Adipocyte (in vitro differentiated cells): ENCODE measurements at places on chromosomes 12 and 14.

DNA sequence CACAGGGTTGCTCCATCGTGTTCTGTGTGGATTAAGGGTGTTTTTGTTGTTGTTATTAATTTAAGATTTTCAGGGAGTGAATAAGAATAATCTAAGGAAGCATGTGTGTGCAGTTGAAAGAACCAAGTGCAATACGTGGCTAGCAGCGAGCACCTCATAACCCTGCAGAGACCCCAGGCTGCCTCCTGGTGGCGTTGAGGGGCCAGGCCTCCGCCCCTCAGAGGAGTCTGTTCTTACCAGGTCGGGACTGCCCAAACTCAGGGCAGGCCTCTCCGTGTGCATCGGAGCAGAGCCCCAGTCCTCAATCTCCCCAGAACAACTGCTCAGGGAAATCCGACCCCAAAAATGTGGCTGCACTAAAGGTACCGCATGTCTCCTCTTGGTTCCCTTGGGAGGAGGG, 36.8 kb downstream of the IL31 start:
- no peak for DNase-seq

- DNase-seq = peak; percentile 39
These were observed 30.3 kb upstream of the KLRF1 start for GRCh38 chr12:9796971-9797370.

DNA sequence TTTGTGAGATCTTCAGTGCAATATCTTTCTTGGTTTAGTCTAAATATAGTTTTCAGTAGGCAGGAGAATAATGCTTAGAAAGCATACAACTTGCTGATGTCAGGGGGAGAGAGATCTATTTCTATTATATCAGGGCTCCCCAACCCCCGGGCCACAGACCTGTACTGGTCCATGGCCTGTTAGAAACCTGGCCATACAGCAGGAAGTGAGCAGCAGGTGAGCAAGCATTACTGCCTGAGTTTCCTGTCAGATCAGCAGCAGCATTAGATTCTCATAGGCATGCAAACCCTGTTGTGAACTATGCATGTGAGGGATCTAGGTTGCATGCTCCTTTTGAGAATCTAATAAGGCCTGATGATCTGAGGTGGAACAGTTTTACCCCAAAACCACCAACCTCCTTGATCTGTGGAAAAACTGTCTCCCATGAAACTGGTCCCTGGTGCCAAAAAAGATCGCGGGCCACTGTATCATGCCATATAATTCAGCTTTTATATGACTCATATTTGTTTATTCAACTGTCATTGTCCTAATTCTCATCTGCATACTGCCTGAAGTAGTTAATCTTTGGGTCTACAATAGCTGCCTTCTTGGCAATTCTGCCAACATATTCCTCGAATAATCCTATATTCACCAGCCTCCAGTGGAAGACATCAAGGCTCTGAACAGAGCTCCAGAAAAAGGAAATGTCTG, 163.6 kb upstream of the DYRK2 start:
- no peak for DNase-seq

- no peak for DNase-seq
These were observed 99.3 kb upstream of the PTPRB start for GRCh38 chr12:70736351-70737133.

GRCh38 chr14:67951529-67952135, 132.1 kb downstream of the RAD51B start:
- DNase-seq = no peak

- no peak for DNase-seq
These were observed 628.2 kb upstream of the FOXG1 start for GRCh38 chr14:28138341-28138740.

- DNase-seq = no peak
These were observed 190.2 kb upstream of the CAND1 start for GRCh38 chr12:67078957-67079356.

DNA sequence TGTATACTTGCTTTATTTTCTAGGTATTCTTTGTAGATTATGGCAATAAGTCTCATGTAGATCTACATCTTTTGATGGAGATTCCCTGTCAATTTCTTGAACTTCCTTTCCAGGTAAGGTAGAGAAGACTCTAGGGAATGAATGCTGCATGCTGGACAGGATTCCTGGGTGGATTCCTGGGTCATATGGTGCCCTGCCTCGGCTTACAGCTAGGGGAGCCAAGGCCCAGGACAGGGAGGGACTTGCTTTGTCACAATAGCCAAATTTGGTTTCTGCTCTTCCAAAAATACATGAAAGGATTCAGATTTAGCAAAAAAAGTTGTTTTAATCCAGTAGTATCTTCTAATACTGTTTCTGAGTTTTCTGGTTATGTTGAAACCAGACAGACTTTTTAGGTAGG, 59.5 kb upstream of the ASPG start:
- DNase-seq = no peak

DNA sequence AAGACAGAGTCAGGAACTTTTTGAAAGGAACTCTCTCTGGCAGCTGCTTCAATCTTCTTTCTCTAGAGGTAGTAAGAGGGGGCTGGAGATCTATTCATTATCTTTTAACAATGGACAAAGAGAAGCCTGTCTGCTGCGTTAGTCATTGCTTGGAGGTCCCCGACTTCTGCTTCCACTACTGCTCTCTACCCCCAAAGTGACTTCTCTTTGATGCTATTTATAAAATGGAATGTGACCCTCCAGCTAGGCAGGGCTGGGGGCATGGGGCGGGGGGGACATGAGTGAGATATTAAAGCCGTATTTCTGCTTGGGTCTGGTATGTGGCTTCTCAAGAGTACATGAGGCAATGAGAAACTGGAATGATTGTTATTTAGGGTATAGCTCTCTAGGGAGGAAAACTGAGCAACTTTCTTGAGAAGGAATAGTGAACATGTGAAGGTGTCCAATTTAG, 41.4 kb upstream of the NUDT4 start:
- DNase-seq = peak; percentile 69

- peak; percentile 92 for DNase-seq
These were observed 35.6 kb downstream of the RASSF8 start for GRCh38 chr12:25993901-25994651.

DNA sequence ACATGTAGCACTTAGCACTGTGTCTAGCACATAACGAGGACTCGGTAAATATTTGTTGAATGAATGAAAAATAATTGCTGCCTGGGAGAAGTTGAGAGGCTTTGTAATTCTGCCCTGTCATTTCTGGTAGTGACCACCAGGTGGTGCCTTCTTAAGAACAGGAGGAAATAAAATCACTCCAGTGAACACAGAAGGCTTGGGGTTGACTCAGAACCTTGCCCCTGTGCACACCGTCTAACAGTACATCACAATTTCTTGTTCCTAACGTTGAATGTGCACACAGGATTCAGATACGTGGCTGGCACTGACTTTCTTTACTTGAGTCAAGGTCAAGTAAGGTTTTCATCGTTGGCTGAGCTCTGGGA, 91.8 kb downstream of the RGS6 start:
- peak; percentile 29 for DNase-seq

DNA sequence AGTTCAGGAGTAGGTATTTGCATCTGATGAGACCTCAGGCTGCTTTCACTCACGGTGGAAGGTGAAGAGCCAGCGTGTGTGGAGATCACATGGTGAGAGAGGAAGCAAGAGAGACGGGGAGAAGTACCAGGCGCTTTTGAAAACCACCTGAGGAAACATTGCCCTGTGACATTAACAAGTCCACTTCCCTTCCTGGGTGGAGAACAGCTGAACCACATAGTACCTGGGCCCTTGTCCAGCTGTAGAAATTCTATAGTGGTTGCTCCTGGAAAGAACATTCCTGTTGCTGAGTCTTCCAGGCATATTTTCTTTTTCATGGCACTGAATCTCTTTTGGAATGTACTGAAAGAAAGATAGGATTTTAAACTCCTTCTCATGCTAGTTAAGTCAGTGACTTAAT, 87.3 kb upstream of the RIN3 start:
- DNase-seq = peak; percentile 60

DNA sequence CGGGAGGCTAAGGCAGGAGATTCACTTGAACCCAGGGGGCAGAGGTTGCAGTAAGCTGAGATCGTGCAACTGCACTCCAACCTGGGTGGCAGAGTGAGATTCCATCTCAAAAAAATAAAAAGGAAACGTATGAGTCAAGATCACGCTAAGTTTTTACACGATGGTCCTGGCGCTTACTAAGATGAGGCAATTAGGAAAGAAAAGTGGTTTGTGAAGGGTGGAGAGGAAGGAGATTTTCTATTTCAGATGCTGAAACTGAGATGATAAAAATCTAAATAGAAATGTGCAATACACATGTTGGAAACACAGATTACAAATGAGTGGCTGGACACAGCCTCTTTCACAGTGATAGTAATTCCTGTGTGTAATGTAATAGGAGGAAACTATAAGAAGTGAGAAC, 63.2 kb downstream of the KDM5A start:
- DNase-seq = no peak

DNA sequence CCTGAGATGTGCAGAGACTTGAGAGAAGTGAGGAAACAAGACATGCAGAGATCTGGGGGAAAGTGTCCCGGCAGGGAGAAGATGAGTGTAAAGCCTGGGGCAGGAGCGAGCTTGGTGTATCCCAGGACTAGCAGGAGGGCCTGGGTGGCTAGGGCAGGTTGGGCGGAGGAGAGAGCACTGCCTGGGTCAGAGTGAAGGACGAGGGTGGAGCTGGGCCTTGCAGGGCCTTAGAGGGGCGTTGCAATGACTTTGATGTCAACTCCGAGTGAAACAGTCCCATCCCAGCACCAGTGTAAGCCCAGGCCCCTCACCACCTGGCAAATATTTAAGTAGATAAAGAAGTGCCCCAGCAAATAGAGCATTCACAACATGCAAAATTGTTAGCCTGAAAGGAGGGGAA, 24.2 kb upstream of the RFLNA start:
- no peak for DNase-seq

DNA sequence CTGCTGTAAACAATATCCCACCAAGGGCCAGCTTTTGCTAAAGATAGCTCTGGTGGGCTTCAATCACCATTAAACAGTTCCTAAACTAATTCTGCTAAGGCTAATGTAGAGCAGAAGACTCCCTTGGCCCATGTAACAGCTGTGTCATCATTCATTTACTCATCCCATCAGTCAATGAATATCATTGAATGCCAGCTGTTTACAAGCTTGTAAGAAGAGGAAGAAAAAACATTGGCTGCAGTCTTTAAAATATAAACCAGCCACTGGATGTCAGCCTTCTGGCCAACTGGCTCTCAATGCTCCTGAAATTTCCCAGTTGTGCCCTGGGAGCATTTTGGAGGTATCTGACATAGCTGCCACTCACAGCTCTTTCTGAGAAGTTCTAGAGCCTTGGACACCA, 18.0 kb upstream of the MAP3K9 start:
- peak; percentile 33 for DNase-seq

GRCh38 chr12:12428047-12428446, 71.2 kb downstream of the BORCS5 start:
- DNase-seq = no peak

DNA sequence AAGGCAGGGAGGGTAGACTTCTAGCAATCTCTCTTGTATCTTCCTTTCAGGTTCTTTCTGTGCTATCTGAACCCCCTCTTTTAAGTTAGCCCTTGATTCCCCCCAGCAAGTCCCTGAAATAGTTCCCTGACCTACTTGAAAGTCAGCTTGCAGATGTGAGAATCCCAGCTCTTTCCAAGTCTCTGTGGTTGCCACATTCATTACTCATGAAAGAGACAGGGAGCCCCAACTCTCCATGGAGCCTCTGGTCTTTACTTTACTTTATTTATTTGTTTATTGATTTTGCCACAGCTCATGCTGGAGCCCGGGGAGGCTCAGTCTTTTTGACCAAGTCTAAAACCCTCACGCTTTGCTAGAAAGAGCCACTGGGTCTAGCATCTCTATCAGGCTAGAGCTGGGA, 193.6 kb upstream of the FAR2 start:
- peak; percentile 36 for DNase-seq

DNA sequence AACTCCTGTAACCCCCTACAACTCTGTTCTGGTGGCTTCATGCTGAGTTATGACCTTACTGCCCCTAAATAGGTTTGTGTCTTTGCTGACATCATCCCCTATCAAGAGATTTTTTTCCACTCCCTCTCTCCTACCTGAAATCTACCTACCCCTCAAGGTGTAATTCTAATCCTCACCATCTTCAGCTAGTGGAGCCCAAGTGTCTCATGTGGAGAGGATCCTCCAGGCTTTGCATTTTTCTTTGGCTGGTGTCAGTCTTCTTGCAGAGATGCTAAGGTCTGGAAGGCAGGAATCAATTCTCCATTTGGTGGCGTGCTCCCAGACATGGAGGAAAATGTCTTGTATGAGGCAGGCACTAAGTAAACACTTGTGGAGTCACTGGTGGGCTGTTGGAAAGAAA, 74.8 kb upstream of the PRMT8 start:
- no peak for DNase-seq

DNA sequence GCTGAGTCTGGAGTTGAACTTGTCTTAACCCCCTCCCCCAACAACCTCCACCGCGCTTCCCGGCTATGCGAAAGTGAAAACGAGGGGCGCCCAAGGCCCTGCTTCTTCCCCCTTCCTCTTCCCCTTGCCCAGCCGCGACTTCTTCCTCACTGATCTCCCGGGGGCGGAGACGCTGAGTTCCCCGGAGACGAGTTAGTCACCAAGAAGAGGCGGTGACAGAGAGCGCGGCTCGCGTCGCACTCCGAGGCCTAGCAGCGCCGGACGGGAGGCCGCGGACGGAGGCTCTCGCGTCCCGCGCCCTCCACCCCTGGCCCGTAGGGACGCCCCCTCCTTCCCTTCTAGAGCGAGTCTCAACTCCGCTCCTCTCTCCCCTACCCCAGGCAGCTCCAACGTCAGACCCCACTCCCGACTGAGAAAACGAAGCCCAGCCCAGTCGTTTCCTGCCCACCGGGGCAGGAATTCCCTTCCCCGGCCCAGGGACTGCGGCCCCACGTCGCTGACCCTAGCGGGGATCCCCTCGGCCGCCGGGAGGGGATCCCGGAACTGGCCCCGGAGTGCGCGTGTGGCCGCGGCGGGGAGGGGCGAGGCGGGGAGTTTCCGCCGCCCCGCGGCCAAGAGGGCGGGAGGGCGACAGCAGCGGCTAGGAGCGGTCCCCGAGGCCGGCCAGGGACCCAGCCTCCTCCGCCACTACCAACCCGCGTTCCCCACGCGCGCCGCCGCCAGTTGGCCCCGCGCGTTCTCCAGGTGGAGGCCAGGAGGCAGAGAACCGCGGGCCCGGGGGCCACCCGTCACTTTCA, 1.4 kb downstream of the BAZ1A start:
- peak; percentile 81 for DNase-seq

- DNase-seq = peak; percentile 98
These were observed 17.7 kb upstream of the ITPK1 start for GRCh38 chr14:93133464-93133863.

DNA sequence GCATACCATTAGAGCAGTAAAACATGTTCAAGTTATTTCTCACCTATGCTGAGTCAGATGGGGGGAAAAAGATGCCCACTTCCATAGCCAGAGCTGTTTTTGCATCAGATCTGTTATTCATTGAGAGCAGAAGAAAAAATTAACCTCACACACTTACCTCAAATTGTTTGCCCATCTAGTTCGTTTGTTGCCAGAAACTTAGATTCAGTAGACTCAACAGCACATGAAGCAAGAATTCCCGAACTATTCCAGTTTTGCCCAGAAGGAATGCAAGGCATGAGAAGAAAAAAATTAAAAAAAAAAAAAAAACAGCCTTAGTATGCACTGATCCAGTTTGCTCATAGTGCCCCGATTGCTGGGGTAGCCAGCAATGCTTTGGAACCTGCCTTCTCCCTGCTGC, 12.4 kb upstream of the DPF3 start:
- peak; percentile 80 for DNase-seq

- no peak for DNase-seq
These were observed 8.3 kb upstream of the PRKAG1 start for GRCh38 chr12:49026678-49027480.

GRCh38 chr14:89629383-89629782, 212.3 kb upstream of the FOXN3 start:
- DNase-seq = no peak

- peak; percentile 51 for DNase-seq
These were observed 584 bp downstream of the VRK1 start for GRCh38 chr14:96797582-96798349.
